ENCODE measurements at places on chromosomes 2 and 18. TPM values are rescaled to one million over a fixed set of nuclear protein-coding genes. Genes with fewer than 3 reads are reported as not detected.
A peak's percentile ranks its signal among the peaks of the same experiment; 100 is the strongest.

- no peak overlapping the region for H3K4me3 ChIP-seq
- no peaks in the 10 kb centered on the region for H3K36me3 ChIP-seq
- no peaks in the 10 kb centered on the region for H3K27me3 ChIP-seq
- H3K27ac ChIP-seq: no peak overlapping the region
Observed at GRCh38 chr2:61165946-61166345, 4.0 kb downstream of the C2orf74 start.

Gene PREB
- total RNA-seq: 65.3 TPM

DNA sequence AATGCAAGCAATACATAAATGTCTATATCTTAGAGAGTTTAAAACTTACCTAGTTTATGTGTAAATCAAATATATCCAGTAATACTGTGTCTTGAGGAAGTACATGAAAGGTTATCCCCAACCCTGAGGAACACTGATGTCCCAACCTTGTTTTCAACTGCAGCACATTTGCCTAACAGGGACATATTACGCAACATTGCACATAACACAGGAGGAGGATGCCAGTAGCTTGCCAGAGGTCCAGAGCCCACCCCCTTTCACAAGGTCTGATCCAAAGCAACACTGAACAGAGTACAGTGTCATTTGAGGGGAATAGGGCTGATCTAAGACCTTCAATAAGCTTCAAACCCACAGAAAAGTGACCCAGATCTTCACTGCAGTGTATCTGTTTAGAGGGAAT, 678.5 kb downstream of the ARHGAP15 start:
- no peak for DNase-seq
- H3K4me3 ChIP-seq: no peak overlapping the region
- no peak overlapping the region for H3K27ac ChIP-seq
- H3K27me3 ChIP-seq: no peaks in the 10 kb centered on the region

DNA sequence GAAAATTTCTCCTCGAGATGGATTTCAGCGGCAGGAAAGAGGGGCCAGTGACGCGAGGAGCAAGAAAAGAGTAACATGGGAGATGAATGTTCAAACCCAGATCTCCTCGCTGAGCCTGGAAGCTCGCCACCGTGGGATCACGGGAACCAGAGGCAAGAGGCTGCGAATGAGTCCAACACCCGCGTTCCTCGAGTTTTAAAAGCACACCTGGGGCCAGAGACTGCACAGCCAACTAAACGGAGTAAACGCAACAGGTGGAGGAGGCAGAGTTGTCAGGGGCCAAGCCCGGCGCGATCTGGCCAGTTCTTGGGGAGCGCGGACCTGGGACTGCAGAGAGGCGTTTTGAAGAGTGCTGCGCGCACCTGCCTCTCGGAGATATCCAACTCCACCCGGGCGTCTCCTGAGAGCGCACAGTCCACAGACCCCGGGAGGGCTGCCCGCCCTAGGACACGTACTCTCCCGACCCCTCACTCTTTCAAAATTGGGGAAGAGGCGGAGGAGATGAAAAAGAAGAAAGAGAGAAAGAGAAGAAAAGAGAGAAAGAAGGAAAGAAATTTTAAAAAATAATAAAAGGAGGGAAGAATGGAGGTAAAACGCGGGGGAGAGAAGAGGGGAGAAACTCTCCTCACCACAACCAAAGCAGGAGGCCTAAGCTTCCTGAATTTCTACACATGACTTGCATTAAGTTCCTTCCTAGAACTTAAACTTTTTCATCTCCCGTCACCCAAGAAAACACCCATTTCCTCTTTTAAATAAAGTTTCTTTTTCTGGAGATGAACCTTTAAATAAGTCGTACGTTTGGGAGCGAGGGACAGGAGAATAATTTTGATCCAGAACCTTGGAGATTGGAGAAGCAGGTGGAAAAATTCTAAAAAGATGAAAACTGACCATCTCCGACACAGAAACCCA, 5.3 kb upstream of the PAX3 start:
- no peak for DNase-seq
- H3K36me3 ChIP-seq: no peaks in the 10 kb centered on the region
- H3K4me3 ChIP-seq: no peak overlapping the region
- peaks cover 6% of the 10 kb centered on the region for H3K27me3 ChIP-seq
- peaks cover 5% of the 10 kb centered on the region for H3K4me1 ChIP-seq

DNA sequence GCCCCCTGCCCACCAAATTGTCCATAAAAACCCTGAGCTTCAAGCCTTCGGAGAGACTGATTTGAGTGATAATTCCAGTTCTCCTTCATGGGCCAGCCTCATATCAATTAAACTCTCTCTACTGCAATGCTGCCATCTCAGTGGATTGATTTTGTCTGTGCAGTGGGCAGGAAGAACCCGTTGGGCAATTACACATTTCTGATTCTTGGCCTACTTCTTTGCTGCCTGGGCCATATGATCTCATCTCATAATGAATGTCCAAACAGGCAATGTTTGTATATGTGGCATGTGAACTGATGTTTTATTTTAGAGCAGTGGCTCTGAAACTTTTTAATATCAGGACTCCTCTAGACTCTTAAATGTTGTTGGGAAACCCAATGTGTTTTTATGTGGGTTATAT, 101.2 kb upstream of the SLC38A11 start:
- DNase-seq: no peak
- H3K4me1 ChIP-seq: peaks cover 16% of the 10 kb centered on the region

Gene GAL3ST2
- 6.8 TPM for total RNA-seq

DNA sequence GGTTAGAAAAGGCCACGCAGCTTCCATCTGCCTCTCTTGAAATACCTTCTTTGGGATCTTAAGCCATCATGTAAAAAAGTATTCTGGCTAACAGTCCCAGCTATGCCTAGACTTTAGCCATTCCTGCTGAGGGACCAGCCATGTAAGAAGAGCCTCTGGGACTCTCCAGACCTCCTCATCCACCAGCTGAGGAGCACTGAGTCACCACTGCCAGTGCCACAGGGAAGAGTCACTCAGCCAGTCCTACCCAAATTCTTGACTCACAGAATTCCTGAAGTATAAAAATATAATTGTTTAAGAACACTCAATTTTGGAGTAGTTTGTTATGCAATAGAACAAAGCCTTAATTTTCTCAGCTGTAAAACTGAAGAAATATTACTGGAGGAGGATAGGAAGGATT, 436.7 kb downstream of the ZEB2 start:
- no peak overlapping the region for H3K4me3 ChIP-seq
- H3K27me3 ChIP-seq: no peaks in the 10 kb centered on the region
- H3K36me3 ChIP-seq: no peaks in the 10 kb centered on the region
- DNase-seq: no peak
- no peak overlapping the region for H3K27ac ChIP-seq

DNA sequence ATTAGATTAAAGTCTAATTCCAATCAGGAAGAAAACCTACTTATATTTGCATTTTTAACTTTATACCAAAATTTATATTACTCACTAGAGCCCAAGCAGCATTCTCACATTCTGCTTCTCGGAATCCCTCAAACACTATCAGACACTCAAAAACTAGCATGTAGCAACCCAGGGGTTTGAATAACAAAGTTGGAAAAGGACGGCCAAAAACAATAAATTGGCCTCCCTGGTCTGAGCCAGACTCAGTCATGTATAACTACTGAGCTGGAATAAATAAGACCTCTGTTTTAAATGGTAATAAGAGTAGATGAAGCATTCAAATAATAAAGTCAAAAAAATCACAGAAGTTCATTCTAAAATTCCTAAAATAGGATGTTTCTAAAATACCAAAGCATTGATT, 290.9 kb downstream of the IRS1 start:
- no peaks in the 10 kb centered on the region for H3K36me3 ChIP-seq
- no peak for DNase-seq
- no peaks in the 10 kb centered on the region for H3K4me1 ChIP-seq

DNA sequence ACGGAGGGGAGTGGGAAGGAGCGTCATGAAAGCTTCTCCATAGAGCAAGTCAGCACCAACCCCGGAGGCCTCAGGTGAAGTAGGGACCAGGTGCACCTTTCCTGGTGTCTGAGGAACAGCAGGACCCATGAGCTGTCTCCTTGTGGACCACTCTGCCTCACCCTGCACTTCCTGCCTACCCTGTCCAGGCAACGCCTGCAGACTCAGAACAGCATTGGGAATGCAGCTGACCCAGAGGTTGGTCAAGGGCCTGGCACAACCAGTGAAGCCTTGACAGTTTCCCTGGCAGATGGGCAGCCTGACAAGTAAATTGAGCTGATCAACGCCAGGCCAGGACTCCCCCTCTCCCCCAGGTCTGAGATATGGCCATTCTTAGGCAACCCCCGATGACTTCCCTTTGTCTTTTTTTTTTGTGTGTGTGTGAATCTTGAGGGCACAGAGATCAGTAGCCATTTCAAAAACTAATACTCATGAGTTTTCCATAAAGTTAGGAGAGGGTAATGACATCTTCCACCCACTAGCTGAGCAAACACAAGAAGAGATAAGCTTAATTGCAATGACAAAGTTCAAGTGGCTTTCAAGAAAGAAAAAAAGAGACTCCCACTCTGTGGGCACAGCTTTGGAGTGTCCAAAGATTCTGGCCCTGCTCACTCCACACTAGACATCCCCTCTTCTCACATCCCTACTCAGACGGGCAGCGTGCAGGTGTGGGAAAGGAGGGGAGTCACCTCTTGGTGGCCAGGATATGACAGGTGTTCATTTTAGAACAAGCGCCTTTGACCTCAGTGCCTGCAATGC, 3.5 kb upstream of the FABP1 start:
- H3K4me1 ChIP-seq: peaks cover 63% of the 10 kb centered on the region
- peak; percentile 47 for DNase-seq
- peaks cover 2% of the 10 kb centered on the region for H3K36me3 ChIP-seq

DNA sequence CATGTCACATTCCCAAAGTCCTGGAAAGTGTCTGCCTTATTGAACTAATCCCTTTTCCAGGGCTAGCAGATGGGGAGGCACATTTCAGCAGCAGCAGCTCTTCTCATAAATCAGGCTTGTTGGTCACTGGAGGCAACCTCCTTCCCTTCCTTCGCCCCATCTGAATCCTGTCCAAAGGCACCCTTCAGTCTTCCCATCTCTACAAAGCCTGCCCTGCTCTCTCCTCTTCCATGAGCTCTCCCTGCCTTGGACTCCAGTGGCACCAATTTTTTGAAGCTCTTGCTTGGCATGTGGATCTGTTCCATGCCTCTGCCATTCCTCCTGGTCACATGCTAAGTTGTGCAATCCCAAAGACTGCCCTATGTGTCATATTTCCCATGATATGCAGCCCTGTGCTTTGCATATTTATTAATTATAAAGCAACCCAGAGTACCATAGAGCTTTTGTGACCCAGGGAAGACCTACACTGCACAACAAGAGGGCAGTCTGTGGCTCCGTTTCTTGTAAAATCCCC, 70.3 kb downstream of the ANTXR1 start:
- no peak overlapping the region for H3K27ac ChIP-seq
- H3K4me1 ChIP-seq: no peaks in the 10 kb centered on the region
- no peak overlapping the region for H3K4me3 ChIP-seq
- no peaks in the 10 kb centered on the region for H3K27me3 ChIP-seq
- no peaks in the 10 kb centered on the region for H3K36me3 ChIP-seq
- no peak for DNase-seq

Gene CRYBA2
- 0.59 TPM for total RNA-seq

Gene AQP12A
- not detected for total RNA-seq

Gene CDK15
- not detected for total RNA-seq

GRCh38 chr2:69225933-69226332, 161.1 kb downstream of the GFPT1 start:
- H3K27ac ChIP-seq: no peak overlapping the region
- H3K36me3 ChIP-seq: no peaks in the 10 kb centered on the region
- no peak for DNase-seq
- H3K4me3 ChIP-seq: no peak overlapping the region
- no peaks in the 10 kb centered on the region for H3K4me1 ChIP-seq

Gene CNRIP1
- total RNA-seq: not detected

DNA sequence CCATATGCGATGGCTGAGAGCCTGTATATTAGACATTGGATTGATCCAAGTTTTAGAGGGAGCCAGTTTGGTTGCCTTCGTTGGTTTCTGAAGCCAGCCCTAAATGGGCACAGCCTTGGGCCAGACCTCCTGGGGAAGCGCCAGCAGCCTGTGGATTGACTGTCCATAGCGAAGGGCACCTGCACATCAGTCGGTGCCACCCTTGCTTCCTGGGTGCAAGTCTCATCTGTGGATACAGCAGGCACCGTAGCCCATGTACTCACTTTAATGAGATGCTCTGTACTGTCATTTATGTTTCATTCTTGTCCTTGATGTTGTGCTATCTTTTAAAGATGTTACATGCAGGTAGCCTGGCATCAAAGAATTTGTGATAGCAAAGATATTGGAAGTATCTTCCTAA, 536.4 kb upstream of the NRP2 start:
- no peaks in the 10 kb centered on the region for H3K4me1 ChIP-seq
- no peak overlapping the region for H3K27ac ChIP-seq
- H3K4me3 ChIP-seq: no peak overlapping the region
- H3K27me3 ChIP-seq: no peaks in the 10 kb centered on the region
- no peaks in the 10 kb centered on the region for H3K36me3 ChIP-seq

DNA sequence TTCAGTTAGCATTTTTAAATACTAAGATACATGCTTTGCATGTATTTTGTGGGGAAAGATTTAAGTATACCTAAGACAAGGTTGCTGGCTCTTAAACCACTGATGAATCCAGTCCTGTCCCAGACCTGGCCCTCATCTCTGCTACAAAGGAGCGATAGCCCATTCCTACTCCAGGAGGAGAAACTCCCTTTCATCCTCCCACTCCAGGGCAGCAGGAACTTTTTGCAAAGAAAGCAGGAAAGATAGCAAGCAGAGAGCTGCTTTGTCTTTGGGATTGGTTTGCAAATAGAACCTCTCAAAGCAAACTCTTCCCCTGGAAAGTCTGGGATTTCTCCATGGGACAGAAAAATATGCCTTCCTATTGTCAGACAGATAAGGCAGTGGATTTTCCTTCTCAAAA, 43.6 kb upstream of the COPS8 start:
- H3K36me3 ChIP-seq: no peaks in the 10 kb centered on the region
- H3K4me1 ChIP-seq: no peaks in the 10 kb centered on the region
- H3K27me3 ChIP-seq: no peaks in the 10 kb centered on the region
- DNase-seq: no peak

DNA sequence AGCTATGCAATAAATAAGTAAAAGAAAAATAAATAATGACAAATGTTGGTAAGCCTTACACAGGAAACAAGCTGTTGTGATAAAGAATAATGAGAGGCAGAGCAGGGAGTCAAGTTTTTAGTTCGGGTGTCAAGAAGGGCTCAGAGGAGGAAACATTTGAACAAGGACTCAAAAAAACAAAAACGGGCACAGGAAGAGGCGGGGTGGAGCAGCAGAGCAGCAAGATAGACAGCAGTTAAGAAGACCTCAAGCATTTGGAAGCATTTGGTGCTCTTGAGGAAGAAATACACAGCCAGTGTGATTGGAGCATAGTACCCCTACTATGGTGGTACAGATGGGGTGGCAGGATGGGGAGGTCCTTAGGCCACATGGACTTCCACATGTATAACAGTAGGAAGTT, 2.8 kb downstream of the TMEM169 start:
- no peak overlapping the region for H3K27ac ChIP-seq
- no peaks in the 10 kb centered on the region for H3K36me3 ChIP-seq
- H3K4me3 ChIP-seq: no peak overlapping the region
- DNase-seq: no peak
- H3K4me1 ChIP-seq: peaks cover 9% of the 10 kb centered on the region

DNA sequence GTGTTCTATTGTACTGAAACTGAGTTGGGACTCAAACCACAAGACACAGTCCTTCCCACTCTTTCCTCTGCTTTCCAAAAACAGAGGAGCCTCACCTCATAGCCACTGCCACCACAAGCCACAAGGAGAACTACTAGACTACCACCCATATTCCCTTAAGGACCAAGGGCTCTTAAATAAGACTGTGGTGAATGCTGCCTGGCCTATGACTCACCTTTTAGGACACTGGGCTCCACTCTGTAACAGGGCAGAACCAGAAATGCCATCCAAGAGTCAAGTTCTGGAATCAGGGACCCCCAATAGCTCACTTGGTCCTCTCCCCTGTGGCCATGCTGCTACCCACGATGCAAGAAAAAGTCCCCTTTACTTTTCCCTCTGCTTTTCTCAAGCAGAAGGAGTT, 851.4 kb downstream of the BCL11A start:
- no peak for DNase-seq
- H3K4me3 ChIP-seq: no peak overlapping the region
- H3K36me3 ChIP-seq: no peaks in the 10 kb centered on the region
- no peaks in the 10 kb centered on the region for H3K4me1 ChIP-seq

Gene C1QL2
- not detected for total RNA-seq
